NB4 (cell line): ENCODE measurements at places on chromosomes 16 and 17.

- DNase-seq = no peak
Measured at GRCh38 chr16:23768581-23768980, 13.8 kb downstream of the CHP2 start.

GRCh38 chr16:22073350-22073749 is 19.0 kb upstream of the VWA3A start:
- no peak for DNase-seq

- no peak for DNase-seq
Measured at GRCh38 chr16:25079637-25080378, 31.7 kb upstream of the LCMT1 start.

DNA sequence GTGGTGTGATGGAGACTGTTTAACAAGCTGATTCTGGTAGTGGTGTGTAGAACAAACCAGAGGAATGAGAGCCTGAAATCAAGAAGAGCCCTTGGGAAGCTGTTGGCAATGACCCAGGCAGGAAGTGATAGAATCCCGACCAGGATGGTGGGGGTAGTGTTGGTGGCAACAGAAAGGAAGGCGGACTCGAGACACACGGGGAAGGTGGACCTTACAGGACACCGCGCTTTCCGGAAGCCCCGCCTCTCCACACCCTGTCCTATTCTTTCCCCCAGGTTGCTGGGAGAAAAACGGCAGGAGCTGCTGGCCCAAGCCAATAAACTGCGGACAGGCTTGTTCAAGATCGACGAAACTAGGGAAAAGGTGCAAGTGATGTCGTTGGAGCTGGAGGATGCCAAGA is 30.0 kb upstream of the KDM6B start:
- no peak for DNase-seq

- DNase-seq = peak; percentile 50
Measured at GRCh38 chr17:42406615-42407288, 16.3 kb downstream of the CAVIN1 start.

GRCh38 chr17:17942846-17943245 is 29.4 kb downstream of the TOM1L2 start:
- no peak for DNase-seq

- peak; percentile 88 for DNase-seq
Measured at GRCh38 chr17:20009302-20010098, at the start of gene SPECC1. Gene SPECC1, plus strand, starts transcription at chr17:20009359. Its CDS starts 87,293 bp downstream, at chr17:20096652.

GRCh38 chr17:44558334-44558709 is 1.0 kb downstream of the FZD2 start:
- no peak for DNase-seq

- DNase-seq = no peak
Measured at GRCh38 chr17:80470603-80471002, 5.8 kb downstream of the NPTX1 start.

DNA sequence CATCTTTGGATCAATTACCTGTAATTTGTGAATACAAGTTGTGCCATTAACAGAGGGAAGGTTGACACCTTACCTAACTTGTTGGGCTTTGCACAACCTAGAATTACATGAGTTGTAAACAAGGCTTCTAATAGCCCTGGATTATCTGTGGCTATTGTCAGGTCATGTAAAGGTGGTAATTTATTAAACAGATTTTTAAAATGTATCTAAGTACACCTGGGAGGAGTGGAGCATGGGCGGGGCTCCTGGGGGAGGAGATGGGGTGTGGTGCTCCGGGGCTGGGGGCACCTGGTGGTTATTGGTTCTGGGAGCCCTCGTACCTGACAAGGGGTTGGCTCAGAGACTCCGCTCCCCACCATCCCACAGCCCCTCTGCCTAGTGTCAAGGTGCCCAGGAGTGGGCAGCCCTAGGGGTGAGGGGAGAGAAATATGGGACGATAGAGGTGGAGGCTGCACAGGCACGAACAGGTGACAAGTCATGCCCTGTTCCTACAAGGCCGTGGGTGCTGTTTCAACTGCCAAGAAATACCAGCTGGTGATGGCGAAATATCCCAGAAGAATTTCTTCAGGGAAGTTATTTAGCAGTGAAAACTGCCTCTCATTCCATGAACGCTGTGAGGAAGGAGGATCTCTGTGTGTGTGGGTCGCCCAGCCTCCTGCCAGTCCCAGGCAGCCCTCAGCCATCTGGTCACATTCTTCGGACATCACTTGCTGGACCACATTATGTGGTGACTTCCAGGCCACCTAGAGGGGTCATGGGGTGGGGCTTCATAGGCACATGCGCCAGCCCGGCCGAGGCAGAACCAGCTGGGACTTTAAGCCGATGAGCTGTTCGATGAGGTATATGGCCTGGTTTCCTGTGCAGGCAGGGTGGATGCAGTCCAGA is 55.5 kb upstream of the IRX3 start:
- no peak for DNase-seq

GRCh38 chr17:6623941-6624340 is 16.6 kb downstream of the KIAA0753 start:
- no peak for DNase-seq

- no peak for DNase-seq
Measured at GRCh38 chr16:10964891-10965326, 20.5 kb downstream of the CLEC16A start.

GRCh38 chr17:29594519-29595090 is 1.7 kb downstream of the ANKRD13B start:
- DNase-seq = no peak
